ENCODE measurements at places on chromosomes 3 and 15.

DNA sequence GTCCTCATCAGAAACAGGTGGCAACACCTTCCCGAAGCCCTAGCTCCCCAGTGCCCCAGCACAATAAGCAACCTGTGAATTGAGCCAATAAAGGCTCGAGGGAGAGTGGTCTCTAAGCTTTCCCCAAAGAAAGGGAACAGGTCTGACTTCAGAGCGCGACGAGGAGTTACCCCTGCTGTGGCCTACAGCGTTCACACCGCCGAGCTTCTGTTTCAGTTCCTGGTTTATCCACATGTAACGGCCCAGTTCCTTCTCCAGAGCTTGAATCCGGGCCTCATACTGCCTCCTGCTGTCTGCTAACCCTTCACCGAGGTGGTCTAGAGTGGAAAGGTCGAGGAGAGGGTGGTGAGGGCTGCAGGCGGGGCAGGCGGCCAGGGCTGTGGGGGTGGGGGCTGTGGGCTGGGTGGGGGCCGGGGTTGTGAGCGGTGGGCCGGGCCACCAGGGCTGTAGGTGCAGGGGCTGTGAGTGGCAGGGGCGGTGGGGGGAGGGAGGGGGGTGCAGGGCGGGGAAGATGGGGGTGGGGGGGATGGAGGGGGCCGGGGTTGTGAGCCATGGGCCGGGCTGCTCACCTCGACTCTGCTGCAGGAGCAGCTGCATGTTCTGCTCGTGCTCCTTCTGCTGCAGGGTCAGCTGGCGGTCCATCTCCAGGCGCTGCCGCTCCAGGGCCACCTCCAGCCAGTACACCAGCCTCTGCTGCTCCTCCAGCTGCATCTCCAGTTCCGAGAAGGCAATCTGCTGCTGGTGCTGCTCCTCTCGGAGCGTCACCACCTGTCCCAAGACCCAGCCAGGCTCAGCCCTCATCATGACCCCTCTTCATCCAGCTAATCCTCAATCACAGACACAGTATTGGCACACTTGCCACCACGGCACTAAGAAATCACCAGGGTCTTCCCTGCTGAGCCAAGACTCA is 26.2 kb downstream of the KIF7 start:
- no peak for DNase-seq

DNA sequence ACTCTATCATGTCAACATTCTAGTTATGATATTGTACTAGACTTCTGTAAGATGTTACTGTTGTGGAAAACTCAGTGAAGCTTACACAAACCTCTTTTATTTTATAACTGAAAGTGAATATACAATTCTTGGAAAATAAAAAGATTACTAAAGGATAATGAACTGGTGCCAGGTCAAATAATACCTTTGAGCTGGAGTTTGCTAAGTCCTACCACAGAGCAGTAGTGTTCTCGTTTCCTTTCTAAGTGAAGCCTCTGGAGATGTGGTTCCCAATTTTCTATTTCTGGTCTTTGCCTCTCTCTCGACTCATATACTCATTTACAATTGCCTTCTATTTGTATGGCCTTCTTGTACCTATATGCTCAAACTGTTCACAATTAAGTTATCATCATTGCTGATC is 942.9 kb downstream of the SQOR start:
- DNase-seq: no peak

DNA sequence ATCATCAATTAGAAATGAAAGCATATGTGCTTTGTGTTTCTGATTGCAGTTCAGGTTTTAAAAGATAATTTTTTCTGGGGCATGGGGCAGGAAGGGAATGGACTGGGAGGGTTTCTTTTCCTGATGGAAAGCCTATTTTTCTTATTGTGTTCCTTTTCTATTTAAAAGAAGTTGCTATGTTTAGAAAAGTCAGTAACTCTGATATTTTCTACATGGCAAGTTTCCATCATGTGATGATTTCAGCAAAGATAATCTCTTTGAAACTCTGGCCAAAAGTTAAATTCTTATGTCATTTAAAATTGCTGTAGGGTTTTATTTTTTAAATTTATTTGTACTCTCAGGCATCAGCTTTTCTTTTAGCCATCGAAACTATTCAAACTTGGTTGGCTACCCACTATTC is 601.2 kb downstream of the FOXP1 start:
- no peak for DNase-seq

- no peak for DNase-seq
Measured at GRCh38 chr15:80251428-80252120, 439 bp downstream of the CTXND1 start.

- no peak for DNase-seq
Measured at GRCh38 chr15:64695561-64695992, 79.8 kb downstream of the RBPMS2 start.

- DNase-seq: no peak
Measured at GRCh38 chr3:172156586-172156955, 117.2 kb downstream of the FNDC3B start.

DNA sequence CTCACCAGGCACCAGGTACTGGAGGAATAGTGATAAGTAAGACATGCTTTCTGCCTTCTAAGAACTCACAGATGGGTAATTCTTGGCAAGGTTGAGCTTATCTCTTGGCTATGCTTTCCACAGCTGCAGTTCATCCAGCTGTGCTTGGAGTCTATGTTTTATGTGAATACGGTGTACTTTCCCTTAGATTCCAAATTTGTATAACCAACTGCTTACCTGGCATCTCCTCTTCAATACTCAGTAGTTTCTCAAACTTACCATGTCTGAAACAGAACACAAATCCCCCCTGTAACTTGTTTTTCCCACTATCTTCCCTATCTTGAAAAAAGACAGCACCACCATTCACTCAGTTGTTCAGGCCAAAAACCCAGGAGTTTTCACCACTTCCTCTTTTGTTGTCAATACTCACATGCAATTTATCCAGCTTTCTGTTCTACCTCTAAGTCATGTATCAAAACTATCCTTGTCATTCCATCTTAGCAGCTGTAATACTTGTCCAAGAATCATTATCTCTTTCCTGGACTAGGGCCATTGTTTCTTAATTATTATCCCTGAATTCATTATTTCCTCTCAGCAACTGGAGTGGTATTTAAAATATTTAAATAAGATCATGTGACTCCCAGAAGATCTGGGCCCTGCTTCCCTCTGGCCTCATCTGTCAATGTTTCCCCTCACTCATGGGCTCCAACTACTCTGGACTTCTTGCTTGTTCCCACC is 32.6 kb downstream of the COL6A5 start:
- no peak for DNase-seq

DNA sequence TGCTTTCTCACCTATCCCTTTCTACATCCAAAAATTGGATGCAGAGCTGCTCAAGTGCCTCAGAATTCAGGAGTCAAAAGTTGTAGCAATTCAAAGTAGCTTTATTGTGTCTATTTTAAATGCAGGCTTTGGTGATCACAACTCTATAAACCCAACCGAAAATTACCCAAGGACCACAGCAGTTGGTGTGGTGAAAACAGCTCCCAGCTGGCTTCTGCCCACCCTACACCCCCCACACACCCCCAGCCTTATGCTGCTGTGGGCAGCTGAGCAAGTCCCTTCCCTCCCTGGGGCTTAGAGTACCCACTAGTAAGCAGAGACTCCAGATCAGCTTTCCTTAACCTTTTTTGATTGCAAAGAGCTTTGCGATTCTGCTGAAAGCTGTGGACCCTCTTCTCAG is 5.8 kb upstream of the HES1 start:
- DNase-seq: no peak

GRCh38 chr3:45647148-45647619 is 42.0 kb upstream of the SACM1L start:
- DNase-seq: peak; percentile 7

- DNase-seq: no peak
Measured at GRCh38 chr3:187944390-187945179, 199.3 kb upstream of the BCL6 start.

- DNase-seq: no peak
Measured at GRCh38 chr15:63292771-63293170, 15.4 kb downstream of the APH1B start.

- DNase-seq: no peak
Measured at GRCh38 chr3:128481438-128481942, 11.5 kb downstream of the GATA2 start.

DNA sequence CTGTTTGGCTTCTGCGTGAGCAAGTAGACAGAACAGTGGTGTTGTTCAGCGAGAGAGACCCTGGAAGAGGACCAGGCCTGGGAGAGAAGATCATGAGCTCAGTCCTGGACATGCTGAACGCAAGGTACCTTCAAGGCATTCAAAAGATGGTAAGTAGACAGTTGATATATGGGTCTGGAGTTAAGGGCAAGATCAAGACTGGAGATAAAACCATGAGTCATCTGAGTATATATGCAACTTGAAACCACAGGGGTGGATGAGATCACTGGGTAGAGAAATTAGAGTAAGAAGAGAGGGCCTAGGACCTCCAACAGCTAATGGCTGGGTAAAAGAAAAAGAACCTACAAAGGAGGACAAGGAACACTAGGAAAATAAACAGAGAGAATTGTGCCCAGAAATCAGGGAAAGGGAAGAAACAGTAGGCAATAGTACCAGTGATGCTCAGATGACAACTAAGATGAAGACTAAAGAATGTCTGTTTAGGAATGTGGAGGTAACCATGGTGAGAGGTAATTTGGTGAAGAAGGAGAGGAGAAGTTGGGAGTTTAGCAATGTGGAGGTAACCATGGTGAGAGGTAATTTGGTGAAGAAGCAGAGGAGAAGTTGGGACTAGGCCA is 343.2 kb upstream of the ADAMTS9 start:
- no peak for DNase-seq

DNA sequence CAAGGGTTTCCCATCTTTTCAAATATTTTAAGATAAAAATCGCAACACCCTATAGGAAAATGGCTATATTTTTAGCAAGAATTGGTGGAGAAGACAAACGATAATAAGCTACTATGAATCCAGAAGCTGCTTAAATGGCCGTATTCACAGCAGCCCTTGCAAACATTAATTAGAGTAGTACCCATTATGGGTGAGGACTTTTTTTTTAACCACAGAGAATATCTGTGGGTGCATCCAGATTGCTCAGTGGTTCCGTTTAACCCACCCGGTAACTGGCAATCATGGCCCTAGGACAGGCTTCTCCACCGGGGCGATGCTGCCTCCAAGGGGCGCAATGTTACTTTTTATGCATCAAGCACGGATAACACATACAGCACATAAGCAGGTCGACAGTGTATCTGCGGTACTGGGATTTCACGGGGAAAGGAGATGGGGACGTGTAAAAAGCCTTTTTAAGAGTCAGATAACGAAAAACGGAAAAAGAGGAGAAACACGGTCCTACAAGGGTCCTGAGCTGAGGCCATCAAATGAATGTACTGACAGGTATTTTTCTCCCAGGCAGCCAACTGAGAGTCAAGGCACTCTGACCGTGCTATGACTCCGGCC is 968 bp upstream of the TMEM266 start:
- DNase-seq: no peak

DNA sequence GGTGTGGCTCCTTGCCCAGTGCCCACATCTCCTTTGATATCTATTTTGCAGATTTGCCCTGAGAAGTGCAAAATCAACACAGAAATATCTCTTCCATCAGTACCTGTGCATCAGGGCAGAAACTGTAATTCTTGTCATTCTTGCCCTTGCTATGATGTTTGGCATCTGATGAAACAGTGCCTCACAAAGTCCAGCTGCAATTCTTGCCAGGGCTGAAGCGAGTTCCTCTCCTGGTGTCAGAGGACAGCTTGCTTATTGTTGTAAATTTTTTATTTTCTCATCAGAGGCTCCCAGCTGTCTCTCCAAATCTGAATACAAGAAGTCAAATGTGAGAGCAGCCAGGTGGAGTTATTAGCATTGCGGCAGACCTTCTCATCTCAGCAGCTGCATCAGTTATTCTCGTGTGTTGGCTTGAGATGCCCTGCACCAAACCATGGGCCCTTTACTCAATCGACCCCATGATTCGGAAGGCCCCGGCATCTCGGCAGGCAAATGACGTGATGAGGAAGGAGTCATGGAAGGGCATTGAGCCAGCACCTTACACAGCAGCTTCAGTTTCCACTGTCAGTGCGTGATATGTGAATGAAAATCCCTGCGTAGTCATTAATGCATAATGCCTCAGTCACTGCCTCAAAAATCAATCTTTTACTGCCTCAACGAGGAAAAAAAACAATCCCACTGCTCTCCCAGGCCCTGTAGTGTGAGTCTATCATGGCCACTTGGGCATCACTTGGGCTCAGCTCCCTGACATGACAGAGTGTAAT is 93.4 kb downstream of the CCNL1 start:
- DNase-seq: no peak

- no peak for DNase-seq
Measured at GRCh38 chr15:73048624-73049295, 3.5 kb upstream of the NEO1 start.

DNA sequence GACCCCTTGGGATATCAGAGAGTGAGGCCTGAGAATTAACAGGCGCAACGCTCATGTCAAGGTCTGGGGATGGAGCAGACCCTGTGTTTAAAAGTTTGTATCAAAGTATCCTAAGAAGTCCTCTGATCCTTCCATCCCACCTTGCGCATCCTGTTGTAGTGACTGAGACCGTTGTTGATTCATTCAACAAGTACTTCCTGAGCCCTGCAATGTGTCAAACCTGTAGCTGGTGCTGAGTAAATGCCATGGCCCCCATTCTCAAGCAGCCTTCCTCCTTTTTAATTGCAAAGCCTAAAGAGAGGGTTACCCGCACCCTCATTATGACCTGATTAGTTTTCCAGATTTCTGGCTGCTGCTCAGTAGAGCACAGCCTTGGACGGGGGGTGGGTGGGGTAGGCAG is 46.4 kb downstream of the RPLP1 start:
- no peak for DNase-seq

- no peak for DNase-seq
Measured at GRCh38 chr3:157423337-157423736, 13.3 kb upstream of the PTX3 start.
